Breast epithelium (tissue), 4 donors: ENCODE measurements at places on chromosomes 5 and 9.

- no peak for DNase-seq
These were observed 465.2 kb downstream of the GADD45G start for GRCh38 chr9:90070056-90070455.

GRCh38 chr5:72586788-72587530 is 79.7 kb upstream of the ZNF366 start:
- no peak for DNase-seq

GRCh38 chr9:124934290-124934689 is 6.6 kb downstream of the GOLGA1 start:
- DNase-seq: no peak

DNA sequence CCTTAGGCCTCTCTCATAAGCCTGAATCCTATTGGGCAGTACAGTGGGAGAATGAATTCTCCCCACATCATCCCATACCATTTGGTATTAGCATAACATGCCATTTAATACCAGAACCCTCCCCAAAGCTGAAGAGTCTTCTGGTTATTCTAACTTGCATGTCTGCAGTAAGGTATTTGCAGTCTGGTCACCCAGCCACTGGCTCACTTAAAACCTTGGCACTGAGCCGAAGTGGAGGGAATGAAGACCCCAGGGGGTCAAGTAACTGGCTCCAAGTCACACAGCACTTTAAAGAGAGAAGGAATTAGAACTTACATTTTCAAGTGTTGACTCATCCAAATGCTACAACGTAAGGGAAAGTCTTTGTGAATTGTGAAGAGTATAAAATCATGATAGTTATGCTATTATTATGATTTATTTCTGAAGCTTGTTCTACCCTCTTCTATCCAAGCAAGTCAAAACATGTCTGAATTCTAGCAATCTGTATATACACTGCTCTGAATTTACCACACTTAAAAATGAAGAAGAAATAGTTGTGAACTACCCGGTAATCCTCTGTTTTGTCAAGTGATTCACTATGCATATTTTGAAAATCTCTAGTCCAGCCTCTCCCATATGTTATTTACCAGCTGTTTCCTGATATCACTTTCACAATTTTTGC is 28.5 kb downstream of the GLRA1 start:
- DNase-seq: no peak

GRCh38 chr9:91150998-91151717 is 210.6 kb downstream of the AUH start:
- DNase-seq: no peak

- DNase-seq: no peak
These were observed 11.3 kb upstream of the GRHPR start for GRCh38 chr9:37410969-37411785.

GRCh38 chr9:104682642-104683041 is 11.7 kb upstream of the OR13D1 start:
- DNase-seq: no peak

DNA sequence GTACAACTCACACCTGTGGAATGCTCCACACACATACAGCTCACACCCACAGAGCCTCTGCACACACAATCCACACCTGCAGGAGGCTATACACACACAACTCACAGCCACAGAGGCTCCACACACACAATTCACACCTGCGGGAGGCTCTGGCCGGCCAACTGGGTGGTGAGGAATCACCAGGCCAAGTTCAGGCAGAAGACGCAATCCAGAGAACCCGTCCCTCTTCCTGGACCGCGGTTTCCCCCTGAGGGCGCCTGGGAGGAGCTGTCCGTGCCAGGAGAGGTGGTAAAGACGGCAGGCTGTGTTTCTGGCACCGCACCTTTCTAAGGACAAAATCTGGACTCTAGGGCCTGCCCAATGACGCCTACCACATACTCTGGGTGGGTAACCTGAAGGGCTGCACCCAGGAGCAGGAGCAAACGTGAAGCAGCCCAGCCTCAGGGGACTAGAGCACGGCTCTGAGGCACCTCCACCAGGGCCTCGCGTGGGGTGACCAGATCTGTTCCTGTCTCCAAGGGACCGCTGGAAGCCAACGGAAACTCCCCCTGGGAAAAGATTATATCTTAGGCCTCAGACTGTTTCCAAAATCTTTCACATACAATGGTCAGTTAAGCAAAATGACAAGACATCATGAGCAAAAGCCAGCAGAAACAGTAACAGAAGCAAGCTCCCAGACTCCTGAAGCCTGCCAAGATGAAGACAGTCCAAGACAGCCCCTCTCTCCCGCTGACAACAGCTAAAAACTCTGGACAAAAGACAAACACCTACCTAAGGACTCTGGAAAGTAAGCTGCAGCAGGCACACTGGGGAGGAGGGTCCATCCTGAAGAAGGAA is 16.9 kb downstream of the CAMSAP1 start:
- peak; percentile 51 for DNase-seq

GRCh38 chr9:93656426-93657239 is 80.2 kb downstream of the PHF2 start:
- DNase-seq: no peak

GRCh38 chr5:118029807-118030206 is 958.5 kb downstream of the DTWD2 start:
- no peak for DNase-seq

GRCh38 chr9:69905286-69905685 is 84.7 kb downstream of the CFAP95 start:
- DNase-seq: no peak

- DNase-seq: no peak
These were observed 849 bp upstream of the IFT74 start for GRCh38 chr9:26955222-26955903.

DNA sequence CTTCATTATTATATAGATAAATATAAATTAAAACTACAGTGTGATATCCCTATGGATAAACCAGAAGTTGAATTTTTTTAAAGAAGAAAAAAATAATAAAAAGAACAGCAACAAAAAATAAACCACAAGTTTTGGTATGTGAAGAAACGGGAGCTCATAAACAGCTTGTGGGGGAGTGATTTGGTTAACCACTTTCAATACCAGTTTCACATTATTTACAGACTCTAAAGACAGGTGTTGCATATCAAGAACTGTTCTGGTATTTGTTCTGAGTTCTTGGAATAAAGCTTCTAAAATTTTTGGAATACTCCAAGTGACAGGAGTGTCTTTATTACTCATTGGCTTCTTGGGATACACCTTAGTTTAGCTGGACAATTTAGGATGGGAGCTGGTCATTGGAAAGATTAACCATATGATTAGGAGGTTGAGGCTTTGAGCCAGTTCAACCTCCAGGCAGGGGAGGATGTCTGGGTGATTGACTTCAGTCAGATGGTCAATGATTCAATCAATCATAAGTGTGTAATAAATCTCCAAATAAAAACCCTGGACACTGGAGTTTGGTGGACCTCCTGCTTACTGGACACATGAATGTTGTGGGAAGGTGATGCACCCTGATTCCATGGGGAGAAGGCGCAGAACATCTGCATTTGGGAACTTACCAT is 2223.1 kb upstream of the C9orf72 start:
- DNase-seq: no peak

DNA sequence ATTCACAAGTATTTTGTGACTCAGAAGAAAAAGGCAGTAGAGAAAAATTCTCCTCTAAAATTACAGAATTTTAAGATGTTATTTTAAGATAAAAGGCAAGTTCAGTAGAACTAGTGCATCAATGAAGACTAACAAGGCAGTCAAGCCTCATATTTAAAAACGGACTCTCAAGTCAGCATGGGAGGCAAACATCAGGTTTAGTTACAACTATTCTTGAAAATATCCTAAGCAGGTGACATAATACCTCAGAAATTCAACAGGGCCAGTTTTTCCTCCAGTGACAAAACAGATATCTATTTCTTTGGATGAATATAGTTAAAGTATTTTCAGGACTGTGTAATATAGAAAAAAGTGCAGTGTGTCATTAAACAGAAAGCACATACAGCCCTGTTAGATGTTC is 194.0 kb upstream of the NMUR2 start:
- no peak for DNase-seq
